Memory B cell (primary cell): ENCODE measurements at places on chromosomes 4 and X.

DNA sequence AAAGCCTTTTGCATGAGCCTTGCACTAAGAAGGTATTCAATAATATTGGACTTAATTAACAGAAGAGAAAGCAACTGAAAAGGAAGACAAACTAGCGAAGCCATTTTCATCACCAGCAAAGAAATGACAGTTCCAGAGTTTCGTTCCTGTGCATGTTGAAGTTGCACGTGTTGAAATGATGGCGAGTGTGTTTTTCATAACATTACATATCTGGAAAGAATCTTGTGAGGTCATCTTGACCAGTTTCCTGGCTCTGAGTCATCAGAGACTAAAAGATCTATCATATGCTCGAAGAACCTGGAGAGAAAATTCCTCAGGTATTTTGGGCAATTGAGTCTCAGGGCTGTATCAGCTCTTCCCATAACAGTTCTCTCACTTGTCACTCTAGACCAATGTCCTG lies 106.2 kb upstream of the MAML3 start:
- DNase-seq, result no peak

DNA sequence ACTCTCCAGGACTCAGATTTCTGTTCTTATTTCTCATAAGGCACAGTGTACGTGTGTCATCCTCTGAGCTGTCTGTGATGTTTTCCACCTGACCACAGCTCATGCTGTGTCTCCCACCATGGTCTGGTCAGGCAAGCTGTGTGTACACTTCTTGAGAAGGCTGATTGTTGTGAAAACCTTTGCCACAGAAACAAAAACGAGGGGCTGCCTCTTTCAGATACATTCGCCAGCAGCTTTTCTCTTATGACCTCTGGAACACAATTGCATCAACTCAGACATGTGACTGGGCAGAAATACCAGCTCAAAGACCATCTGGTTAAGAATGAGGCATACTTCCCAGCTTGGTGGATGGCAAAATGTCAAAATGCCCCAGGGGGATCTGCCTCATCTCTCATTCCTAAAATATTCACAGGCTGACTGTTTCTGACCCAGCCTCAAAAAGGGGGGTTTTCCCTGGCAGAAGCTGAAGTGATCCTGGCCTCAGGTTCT lies 46.1 kb downstream of the PGRMC2 start:
- DNase-seq, result no peak

DNA sequence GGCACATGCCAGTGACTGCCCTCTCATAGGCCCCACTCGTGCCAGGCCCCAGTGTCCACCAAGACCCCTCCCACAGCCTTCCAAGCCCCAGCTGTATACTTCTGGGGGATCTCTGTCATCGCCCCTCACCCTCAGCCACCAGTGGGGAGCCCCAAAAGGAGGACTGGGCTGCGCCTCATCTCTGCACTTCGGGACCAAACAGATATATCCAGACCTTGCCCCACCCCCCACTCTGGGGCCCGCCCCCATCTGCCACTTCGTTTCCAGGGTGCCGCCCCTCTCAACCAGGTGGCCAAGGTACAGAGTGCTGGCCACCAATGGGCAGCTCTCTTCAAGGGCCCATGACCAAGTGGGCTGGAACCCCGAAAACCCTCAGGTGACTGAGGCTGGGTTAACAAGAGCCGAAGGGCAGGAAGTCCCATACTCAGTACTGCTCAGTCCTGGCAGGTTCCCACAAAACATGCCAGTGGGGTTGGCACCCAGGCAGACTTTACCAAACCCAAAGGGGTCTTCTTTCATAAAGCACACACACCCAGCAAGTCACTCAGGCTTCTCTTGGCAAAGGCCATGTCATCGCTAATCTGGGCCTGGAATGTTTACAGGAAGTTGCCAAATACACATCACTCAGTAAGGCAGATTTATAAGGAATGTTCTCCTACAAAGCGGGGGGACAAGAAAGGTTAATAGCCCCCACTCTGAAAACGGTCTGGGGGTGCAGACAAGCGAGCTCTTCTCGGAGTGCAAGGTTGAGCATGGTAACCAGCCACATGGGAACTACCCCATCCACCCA lies 4.4 kb downstream of the ZFYVE28 start:
- no peak for DNase-seq

DNA sequence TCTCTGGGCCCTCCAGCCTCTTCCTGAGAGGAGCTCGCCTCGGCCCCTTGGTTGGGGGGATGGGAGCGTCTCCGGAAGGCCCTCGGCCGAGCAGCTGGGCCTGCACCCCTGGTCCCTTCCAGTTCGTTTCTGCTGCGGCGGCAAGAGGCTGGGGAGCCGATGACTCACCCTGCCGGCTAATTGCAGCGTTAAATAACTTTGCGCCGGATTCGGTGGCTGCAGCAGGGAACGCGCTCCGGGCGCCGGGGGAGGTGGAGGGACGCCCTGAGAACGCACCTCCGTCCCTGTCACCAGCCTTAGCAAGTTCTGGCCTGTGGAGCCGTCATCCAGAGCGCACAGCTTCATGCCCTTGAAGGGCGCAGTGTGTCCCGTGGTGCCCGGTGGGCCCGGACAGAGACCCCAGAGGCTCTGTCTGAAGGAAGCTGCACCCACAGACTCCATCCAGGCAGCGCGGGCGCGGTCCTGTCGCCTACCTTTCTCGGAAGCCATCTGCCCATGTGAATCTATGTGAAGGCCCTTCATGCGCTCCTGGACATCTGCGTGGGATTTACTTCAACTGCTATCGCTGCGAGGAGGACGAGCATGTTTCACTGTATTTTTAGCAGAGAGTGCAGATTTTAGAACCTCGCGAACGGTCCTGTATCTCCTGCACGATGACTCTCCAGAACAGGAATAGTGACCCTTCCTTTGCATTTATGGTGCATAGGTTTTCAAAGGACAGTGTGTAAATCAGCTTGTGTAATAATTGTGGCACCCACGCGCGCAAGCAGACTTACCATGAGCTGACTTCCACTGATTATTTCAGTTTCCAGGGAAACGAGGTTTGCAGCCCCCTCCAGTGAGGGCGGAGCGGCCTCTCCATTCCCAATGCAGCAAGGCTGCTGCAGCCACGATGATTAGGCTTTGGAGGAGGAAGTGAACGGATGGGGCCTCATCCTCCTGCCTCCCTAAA lies 1.7 kb upstream of the TMEM271 start:
- no peak for DNase-seq

DNA sequence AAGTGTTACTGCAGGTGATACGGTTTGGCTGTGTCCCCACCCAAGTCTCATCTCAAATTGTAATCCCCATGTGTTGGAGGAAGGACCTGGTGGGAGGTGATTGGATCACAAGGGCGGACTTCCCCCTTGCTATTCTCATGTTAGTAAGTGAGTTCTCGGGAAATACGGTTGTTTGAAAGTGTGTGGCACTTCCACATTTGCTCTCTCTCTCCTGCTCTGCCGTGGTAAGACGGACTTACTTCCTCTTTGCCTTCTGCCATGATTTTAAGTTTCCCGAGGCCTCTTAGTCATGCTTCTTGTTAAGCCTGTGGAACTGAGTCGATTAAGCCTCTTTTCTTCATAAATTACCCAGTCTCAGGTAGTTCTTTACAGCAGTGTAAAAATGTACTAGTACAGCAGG lies 65.2 kb upstream of the SLC7A11 start:
- no peak for DNase-seq

- DNase-seq, result no peak
These were observed 63.9 kb upstream of the RAB33B start for GRCh38 chr4:139389991-139390390.

DNA sequence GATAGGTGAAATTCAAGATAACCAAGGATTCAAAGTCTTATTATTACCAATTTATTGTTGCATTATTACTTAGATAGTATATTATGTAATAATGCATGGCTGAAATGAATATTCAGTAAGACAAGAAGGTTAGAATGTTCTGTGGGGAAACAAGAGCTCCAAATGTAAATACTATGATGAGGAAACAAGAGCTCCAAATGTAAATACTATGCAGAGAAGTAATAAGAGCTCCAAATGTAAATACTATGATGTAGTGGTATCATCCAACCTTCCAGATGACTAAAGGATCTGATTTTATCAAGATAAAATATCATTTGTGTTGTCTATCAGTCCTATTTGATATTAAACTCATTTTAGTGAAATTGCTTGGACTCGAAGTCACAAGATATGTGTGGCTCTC lies 82.2 kb upstream of the PCDH18 start:
- DNase-seq, result no peak

DNA sequence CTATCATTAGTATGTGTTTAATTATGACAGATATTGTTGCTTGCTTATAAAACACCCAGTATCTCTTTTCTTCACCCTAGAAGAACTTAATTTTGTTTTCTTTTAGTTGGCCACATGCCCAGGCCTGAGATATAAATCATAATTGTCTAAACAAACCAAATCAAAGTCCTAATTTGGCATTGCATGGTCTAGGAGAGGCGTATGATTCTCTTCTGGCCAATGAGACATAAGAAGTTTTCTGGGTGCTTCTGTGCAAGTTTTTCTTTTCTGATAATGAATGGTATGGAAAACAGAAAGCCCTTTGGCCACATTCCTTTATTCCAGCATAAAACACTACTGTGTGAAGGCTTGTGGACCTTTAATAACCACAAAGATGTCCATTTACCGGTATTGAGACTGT lies 192.9 kb upstream of the CTSO start:
- no peak for DNase-seq

DNA sequence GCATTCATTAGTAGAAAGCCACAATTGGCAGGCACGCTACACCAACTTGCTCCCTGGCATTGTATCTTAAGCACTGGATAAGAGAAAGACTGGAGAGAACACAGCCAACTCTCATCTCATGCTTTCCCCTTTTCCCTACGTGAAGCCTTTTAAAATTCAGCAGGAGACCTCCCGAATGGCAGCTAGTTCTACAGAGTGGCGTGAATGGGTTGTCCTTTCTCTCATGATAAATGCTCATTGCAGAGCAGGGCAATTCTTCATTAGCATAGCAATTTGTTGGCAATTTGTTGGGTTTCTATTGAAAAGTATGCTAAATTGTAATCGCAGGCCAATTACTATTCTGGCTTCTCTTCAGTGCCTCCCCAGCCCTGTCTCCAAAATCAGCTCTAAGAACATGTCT lies 48.0 kb downstream of the SEPTIN11 start:
- DNase-seq, result no peak

DNA sequence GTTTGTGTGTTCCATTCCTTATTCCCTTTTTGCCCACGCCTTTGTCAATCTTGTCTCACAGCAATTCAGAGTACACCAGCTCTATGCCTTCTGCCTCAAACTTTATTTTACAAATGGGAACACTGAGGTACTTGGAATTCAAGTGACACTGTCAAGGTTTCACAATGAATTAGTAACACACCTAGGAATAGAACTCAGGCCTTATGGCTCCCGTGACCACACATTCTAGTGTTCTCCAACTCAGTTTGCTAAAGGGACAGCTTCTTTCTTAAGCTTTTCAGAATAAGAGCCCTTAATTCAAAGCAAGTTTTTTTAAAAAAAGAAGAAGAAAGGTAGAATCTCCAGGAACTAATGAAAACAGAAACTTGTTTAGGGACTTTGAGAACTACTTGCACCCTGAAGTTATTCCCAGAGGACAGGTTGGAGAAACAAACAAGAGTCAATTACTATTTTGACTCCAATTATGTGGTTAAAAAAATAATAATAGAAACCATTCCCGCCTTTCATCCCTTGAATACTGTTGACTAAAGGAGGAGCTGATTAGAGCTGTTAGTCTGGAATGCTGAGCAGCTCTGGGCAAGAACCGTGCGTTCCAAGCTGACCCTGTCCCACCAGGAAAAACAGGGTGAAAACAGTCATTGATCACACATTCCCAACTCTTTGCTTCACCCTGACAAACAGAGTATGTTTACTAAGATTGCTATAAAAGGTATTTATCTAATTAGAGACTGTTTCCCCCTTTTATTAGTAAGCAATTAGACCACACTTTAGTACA lies 408.8 kb upstream of the CNKSR2 start:
- DNase-seq, result no peak

- DNase-seq, result no peak
These were observed 44.4 kb upstream of the STOX2 start for GRCh38 chr4:183860731-183861130.

DNA sequence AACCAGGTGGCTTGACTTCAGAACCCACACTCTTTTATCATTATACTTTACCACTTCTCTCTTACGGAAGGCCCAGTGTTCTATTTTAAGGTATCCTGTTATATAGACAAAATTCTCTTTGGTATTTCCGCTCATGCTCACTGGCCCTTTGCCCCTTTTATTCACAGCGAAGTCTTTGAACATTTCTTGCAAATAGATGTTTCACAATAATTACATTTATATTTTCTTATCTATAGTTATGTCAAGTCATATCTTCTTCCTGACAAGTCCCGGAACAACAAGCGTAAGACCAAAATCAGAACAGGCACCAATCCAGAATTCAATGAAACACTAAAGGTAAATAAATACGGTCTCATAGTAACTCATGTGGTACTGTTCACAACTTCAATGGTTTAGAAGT lies 102.0 kb downstream of the SYTL5 start:
- no peak for DNase-seq

DNA sequence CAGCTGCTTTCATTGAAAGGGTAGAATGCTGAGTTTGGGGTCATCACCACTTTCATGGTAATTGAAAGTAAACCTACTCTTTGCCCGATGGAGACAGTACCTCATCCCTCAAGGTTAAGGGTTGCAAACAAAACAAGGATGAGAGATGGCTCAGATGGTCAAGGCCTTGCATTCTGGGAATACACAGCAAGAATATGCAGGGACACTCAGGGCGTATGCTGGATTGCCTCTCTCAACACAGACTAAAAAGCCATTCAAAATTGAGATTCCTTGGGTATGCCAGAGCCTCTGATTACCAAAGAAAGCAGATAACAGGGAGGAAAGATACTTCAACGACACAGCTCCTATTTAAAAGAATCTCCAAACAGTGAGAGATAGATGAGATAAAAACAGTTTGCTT lies 310.4 kb downstream of the ARAP2 start:
- DNase-seq, result no peak

DNA sequence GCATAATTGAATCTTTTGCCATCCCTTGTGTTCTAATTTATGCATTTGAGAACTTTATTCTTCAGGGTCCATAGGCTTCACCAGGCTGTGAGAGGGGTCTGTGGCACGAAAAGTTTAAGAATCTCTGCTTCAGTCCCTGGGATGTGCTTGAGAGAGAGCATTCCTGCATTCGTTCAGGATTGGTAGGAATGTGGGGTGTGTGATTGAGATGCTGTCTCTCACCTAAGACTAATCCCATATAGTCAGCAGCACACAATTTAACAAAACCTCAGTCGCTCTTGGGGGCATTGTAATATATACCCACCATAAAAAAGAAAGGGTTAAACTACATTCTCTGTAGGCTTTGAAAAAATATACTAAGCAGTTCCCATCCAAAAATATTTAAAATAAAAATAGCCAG lies 41.7 kb downstream of the PTTG2 start:
- DNase-seq, result no peak

GRCh38 chr4:25823632-25824031 lies 39.2 kb downstream of the SEL1L3 start:
- DNase-seq, result no peak
